Foreskin melanocyte (primary cell): ENCODE measurements at places on chromosomes 3 and 15.

GRCh38 chr3:61448378-61448777 lies 113.0 kb upstream of the PTPRG start:
- no peak for DNase-seq

DNA sequence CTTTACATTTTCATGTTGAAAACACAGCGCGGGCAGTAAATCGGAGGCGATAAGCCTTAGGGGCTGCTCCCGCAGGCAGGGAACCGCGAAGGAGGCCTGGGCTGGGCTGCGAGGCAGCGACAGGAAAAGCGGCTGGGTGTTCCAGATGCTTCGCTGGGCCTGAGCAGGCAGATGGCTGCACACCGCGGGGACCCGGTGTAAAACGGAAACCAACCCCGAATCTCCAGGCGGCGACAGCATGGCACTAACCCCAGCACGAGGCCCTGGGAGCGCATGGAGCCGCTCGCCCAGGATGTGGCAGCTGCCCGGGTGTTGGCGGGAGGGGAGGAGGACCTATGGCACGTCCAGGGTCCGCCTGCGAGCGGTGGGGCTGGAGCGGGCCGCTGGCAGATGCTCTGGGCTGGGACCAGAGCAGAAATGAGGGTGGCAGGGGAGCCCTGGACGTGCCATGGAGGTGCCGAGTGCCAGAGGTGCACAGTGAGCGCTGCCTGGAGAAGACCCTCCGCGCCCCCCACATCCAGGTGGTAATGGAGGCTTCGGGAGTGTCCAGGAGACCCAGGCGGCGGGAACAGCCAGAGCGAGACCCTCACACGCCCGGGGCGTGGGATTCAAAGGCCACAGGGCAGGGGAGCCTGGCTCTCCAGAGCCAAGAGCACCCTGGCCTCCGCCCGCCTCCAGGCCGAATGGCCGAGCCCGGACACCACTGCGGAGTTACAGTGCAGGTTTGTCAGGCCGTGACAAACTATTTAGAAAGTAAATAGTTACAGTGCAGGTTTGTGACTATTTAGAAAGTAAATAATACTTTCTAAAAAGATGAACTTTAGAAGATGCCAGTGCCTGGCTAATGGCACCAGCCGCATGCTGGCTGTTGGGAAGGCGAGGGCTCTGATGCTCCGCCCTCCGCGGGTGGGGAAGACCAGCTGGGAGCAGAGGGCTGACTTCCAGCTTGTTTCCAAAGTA lies 293.6 kb downstream of the OCA2 start:
- no peak for DNase-seq

DNA sequence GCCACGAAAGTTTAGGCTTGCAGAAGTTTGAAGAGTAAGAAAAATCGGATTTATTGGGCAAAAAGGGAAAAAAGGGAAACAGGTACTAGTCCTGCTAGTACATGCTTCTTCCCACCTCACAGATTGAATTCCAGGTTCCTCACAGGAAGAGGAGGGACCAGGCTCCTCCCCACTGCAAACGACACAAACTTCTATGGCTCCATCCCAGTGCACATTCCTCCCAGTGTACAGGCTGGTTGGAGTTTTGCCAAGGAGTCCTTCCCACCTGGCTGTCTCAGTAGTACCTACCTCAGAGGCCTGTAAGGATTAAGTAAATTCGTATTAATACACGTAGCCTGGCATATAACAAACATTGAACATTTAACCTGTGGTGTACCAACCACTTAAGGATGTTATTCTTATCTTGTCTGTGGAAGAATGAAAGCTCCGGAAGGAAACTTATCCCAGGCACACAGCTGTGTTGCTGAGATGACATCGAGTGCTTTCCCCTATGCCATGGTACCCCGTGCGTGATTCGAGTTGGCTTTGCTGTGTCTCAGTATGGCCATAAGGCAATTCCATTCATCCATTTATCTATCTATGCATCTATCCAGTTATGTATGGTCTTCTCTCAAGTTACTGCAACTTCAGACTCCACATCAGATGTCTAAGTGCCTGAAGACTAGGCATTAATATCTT lies 294.3 kb downstream of the LRTM1 start:
- no peak for DNase-seq

GRCh38 chr15:77311618-77312398 lies 108.1 kb downstream of the PEAK1 start:
- DNase-seq: no peak

GRCh38 chr3:111541911-111542483 lies at the start of gene CD96:
CD96 (plus strand) TSS chr3:111542197; CDS start chr3:111542249, 52 bp downstream.
- peak; percentile 82 for DNase-seq

- DNase-seq: no peak
Measured at GRCh38 chr3:16012086-16012485, 162.4 kb upstream of the GALNT15 start.

- no peak for DNase-seq
Measured at GRCh38 chr3:37257581-37257980, 83.2 kb upstream of the LRRFIP2 start.

- DNase-seq: no peak
Measured at GRCh38 chr3:125098611-125099291, 43.0 kb upstream of the HEG1 start.

DNA sequence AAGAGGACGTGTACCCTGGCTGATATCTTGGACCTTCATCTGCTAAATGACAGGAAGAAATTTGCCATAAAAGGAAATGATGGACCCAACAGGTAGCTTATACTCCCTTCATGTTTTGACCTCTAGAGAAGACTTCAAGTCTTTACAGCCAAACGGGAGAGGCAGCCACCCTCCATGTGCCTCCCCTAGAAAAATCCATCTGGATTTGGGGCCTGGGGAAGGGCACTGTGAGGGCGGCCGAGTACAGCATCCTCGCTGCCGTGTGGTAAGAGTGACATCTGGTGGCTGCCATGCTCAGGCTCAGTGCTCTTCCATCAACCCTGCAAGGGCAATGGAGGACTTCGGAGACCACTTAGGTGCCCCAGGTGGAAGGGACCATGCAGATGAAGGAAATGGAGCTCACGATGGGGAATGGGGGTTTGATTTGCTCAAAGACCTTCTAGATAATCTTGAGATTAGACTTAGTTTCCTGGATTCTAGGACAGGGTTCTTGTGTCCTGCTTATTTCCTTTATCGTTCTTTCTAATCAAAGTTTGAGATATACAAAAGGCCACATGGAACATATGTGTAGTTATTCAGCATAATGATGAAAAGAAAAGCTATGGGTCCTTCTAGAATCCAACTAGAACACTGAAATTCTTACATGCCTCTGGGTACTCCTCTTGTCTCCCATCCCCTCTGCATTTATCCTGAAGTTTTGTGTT lies 44.4 kb downstream of the AQP9 start:
- peak; percentile 37 for DNase-seq
